ENCODE measurements at places on chromosomes 12 and 14.

DNA sequence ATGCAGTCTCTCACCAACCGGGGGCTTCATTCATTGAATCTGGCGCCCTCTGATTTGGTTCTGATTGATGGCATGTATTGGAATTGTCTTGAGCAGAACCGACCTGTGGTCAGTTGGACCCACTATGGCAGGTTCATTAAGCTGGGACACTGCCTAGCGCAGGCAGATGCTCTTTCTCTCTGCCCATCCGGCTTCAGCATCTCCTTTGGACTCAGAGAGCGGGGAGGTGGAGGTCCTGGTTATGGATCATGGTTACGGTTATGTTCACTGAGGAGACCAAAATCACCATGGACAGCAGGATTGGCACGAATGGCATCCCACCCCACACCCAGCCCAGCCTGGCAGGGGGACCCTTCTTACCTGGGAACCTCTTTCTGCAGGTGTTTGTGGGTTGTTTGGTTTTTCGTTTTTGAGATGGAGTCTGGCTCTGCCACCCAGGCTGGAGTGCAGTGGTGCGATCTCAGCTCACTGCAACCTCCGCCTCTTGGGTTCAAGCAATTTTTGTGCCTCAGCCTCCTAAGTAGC is 16.4 kb upstream of the BCL7A start:
- no peaks in the 10 kb centered on the region for H3K4me1 ChIP-seq
- peaks cover 2% of the 10 kb centered on the region for H3K27me3 ChIP-seq
- no peaks in the 10 kb centered on the region for H3K36me3 ChIP-seq
- H3K4me3 ChIP-seq: no peak overlapping the region
- DNase-seq: no peak

- no peak for DNase-seq
- H3K4me3 ChIP-seq: no peak overlapping the region
- no peak overlapping the region for H3K27ac ChIP-seq
- no peaks in the 10 kb centered on the region for H3K4me1 ChIP-seq
- peaks cover 2% of the 10 kb centered on the region for H3K27me3 ChIP-seq
Observed at GRCh38 chr12:88746386-88746785, 166.1 kb upstream of the KITLG start.

DNA sequence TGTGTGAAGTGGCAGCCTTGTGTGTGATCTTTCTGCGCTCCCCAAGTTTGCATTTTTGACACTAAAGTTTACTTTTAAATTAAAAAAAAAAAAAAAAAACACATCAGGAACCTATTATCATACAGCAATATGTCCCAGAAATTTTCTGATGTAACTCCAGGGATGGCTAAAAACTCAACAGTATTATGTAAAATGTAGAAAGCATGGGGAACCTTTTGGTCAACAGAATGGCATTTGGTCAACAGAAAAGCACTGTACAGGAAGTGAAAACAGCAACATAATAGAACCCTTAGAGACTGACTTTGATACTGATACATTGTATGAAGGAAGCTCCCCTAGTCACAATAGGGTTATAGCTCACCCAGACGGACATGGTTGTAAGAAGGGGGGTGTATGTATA is 224.3 kb downstream of the ITPR2 start:
- no peaks in the 10 kb centered on the region for H3K27me3 ChIP-seq
- no peaks in the 10 kb centered on the region for H3K36me3 ChIP-seq
- DNase-seq: no peak
- no peak overlapping the region for H3K4me3 ChIP-seq

- H3K27ac ChIP-seq: no peak overlapping the region
- H3K4me1 ChIP-seq: no peaks in the 10 kb centered on the region
- no peaks in the 10 kb centered on the region for H3K27me3 ChIP-seq
Observed at GRCh38 chr14:67131691-67132090, 57.5 kb upstream of the GARIN2 start.

DNA sequence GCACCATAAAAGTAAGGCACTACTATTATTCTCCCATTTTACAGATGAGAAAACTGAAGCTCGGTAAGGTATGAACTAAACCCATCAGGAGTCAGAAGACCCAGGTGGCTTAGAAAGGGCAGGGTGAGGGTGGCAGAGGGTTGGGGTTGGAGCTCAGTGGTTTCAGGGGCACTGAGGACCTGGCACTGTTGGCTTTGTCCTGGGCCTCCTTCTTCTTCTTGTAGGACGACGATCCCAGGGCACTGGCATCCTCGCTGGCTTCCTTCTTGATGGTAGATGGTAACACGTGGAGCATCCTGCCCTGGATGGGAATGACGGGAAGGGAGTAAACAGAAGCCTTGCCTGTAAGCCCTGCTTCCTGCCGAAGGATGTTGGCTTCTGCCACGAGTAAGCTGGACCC is 19.9 kb downstream of the RBM19 start:
- H3K27me3 ChIP-seq: peaks cover 7% of the 10 kb centered on the region
- DNase-seq: no peak
- H3K4me3 ChIP-seq: peak overlapping the region; percentile 16
- H3K27ac ChIP-seq: no peak overlapping the region
- H3K36me3 ChIP-seq: peaks cover 53% of the 10 kb centered on the region
- no peaks in the 10 kb centered on the region for H3K4me1 ChIP-seq

DNA sequence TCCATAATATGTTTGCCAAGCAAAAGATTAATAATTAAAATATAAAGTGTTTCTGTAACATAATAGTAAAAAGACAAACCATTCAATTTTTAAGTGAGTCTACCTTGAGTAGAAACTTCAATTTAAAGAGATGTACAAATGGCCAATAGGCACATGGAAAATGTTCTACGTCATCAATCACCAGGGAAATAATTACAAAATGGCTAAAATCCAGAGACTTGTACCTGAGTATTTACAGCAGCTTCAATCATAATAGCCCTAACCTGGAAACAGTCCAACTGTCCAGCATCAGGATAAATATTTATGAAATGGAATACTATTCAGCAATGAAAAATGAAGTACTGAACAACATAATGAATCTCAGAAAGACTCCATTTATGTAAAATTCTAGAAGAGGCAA is 95.5 kb upstream of the FAR2 start:
- H3K36me3 ChIP-seq: no peaks in the 10 kb centered on the region
- DNase-seq: no peak
- no peak overlapping the region for H3K4me3 ChIP-seq
- no peaks in the 10 kb centered on the region for H3K27me3 ChIP-seq
- H3K4me1 ChIP-seq: no peaks in the 10 kb centered on the region

GRCh38 chr12:103144278-103144677 is 186.8 kb downstream of the ASCL1 start:
- no peak overlapping the region for H3K27ac ChIP-seq
- no peaks in the 10 kb centered on the region for H3K27me3 ChIP-seq
- H3K4me3 ChIP-seq: no peak overlapping the region
- DNase-seq: no peak

- DNase-seq: peak; percentile 58
- peaks cover 34% of the 10 kb centered on the region for H3K4me1 ChIP-seq
- peaks cover 26% of the 10 kb centered on the region for H3K27me3 ChIP-seq
Observed at GRCh38 chr12:55729819-55730818, 1.3 kb upstream of the CD63 start.

DNA sequence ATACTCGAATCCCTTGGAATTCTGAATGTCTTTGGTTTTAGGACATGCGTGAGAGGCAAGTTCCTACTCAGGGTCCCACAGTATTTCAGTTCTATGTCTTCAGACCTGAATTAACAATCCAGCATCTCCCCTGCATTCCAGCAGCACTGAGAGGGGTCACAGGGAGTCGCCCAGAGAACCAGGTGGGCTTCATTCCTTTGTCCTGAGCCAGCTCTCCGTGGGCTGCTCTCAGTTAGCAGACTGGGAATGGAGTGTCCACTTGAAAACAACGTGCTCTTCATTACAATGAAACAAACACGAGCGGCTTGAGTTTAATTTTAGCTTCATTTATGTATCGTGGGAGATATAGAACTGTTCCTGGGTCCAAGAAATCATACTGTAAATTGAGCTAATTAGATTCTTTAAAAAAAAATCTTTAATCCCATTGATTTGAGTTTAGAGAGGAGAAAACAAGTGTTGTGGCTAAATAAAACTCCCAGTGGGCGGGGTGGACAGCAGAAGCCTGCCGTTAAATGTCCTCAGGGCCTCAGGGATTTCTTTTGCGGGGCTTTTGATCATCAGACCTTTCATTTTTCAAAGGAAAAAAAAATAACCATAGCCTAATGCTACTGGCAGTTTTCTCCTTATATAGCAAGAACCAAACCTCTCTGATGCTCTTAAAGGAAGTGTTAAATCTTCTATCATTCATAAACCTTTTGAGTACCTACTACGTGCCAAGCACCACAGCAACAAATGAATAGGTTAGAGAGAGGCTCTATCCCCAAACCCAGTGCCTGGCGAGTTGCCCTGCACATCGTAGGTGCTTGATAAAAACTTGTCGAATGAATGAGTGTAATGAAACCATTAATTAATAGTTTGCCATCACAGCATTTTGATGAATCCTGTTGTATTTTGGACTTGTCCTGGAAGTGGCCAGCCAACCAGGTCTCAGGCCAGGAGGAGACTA is 140.4 kb downstream of the CHST11 start:
- H3K36me3 ChIP-seq: no peaks in the 10 kb centered on the region
- peaks cover 7% of the 10 kb centered on the region for H3K4me1 ChIP-seq
- H3K4me3 ChIP-seq: no peak overlapping the region
- DNase-seq: no peak

- H3K27ac ChIP-seq: no peak overlapping the region
- peaks cover 2% of the 10 kb centered on the region for H3K27me3 ChIP-seq
- H3K4me1 ChIP-seq: no peaks in the 10 kb centered on the region
Observed at GRCh38 chr12:50538182-50538581, 33.4 kb downstream of the DIP2B start.

- peaks cover 19% of the 10 kb centered on the region for H3K27me3 ChIP-seq
- DNase-seq: no peak
- peaks cover 6% of the 10 kb centered on the region for H3K4me1 ChIP-seq
- peak overlapping the region; percentile 69 for H3K4me3 ChIP-seq
- no peaks in the 10 kb centered on the region for H3K36me3 ChIP-seq
- no peak overlapping the region for H3K27ac ChIP-seq
Observed at GRCh38 chr14:73246387-73247150, 9.3 kb downstream of the PAPLN start.

- H3K27me3 ChIP-seq: peaks cover 8% of the 10 kb centered on the region
- H3K36me3 ChIP-seq: peaks cover 26% of the 10 kb centered on the region
- H3K4me3 ChIP-seq: no peak overlapping the region
- no peak for DNase-seq
Observed at GRCh38 chr14:92631098-92631497, 117.3 kb downstream of the LGMN start.

- no peak overlapping the region for H3K4me3 ChIP-seq
- no peak for DNase-seq
- no peaks in the 10 kb centered on the region for H3K27me3 ChIP-seq
- H3K4me1 ChIP-seq: no peaks in the 10 kb centered on the region
- no peak overlapping the region for H3K27ac ChIP-seq
Observed at GRCh38 chr12:20822925-20823324, 12.4 kb downstream of the SLCO1B3 start.

DNA sequence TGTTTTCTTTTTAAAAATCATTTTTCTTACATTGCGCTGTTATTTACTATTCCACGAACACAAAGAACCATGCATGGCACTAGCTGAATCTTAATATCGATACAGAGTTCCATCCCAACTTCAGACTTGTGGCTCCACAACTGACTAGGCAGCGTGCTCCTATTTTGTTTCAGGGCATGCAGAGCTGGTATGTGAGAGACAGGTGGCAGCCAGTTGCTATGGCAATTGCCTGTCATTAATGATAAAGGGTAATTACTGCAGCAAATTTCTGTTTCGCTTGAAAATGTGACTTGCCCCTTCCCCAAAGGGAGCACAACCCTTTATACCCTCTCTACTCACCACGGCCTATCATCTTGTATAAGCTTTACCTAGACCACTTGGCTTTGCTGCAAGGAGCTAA is 113.1 kb upstream of the G2E3 start:
- no peaks in the 10 kb centered on the region for H3K36me3 ChIP-seq
- H3K4me1 ChIP-seq: peaks cover 12% of the 10 kb centered on the region
- no peak overlapping the region for H3K4me3 ChIP-seq
- no peak for DNase-seq

DNA sequence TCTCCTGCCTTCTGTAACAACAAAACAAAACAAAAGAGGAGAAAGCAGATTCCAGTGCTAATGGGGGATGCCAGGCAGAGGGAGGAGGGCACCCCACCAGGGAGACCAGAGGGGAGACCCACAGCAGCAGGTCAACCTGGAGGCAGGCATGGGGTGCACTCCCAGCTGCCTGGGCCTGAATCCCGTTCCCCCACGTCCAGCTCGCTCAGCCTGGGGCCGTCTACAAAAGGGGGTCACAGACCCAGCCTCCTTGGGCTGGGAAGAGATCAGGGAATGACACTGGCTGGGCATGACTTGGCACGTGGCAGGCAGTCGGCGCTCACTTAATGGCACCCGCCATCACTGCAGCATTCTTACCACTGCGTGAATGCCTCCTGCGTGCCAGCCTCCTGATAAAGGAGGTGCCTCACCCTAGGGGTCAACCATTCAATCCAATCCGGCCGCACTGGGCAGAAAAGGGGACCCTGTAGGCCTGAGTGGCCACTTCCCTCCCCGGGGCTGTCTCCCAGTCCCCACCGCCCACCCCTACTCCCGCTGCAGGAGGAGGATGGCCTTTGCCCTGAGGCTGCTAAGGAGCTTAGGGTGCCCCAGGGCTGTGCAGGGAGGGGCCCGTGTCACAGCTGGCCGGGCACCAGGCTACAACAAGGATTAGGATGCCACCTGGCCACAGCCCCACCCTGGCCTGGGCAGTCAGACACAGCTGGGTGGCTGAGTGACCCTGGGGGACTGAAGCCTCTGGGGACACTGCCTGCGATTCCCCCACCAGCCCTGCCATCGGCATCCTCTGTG is 87.5 kb downstream of the NCOR2 start:
- H3K4me1 ChIP-seq: peaks cover 10% of the 10 kb centered on the region
- peaks cover 13% of the 10 kb centered on the region for H3K27me3 ChIP-seq

- peaks cover 2% of the 10 kb centered on the region for H3K27me3 ChIP-seq
- H3K4me1 ChIP-seq: no peaks in the 10 kb centered on the region
- no peak for DNase-seq
- no peaks in the 10 kb centered on the region for H3K36me3 ChIP-seq
Observed at GRCh38 chr14:94702629-94703028, 67.3 kb downstream of the GSC start.

DNA sequence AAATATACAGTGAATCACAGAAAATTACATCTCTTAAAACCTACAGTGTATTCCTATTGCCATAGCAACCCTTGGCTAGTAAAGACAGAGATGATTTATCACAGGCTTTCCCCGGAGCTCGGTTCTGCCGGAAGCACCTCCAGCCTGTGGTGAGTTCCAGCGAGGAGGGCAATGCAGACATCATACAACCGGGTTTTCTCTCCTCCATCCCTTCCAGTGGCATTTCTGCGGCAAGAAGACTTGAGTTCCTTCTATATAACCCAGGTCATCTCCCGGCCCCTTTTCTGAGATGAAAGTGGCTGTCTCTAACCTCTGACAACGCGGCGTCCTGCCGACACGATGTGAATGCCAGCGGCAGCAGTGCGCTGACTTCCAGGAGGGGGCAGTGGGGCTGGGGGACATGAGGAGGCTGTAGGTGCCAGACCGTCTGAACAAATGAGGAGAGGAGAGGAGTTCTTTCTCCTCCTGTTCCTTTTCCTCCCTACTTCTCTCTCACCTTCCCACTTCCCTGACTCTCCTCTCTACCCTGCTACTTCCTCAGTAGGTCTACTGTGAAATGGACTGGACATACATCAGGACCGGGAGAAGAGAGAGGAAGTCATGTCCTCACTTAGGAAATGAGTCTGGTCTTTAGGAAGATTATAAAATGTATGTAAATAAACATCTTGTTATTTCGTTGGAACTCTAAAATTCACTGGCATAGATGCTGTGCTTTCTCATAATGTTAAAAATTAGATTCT is 68.6 kb upstream of the MAX start:
- H3K36me3 ChIP-seq: no peaks in the 10 kb centered on the region
- DNase-seq: peak; percentile 49
- peaks cover 4% of the 10 kb centered on the region for H3K4me1 ChIP-seq
- no peaks in the 10 kb centered on the region for H3K27me3 ChIP-seq
- H3K4me3 ChIP-seq: no peak overlapping the region

- H3K4me3 ChIP-seq: no peak overlapping the region
- peaks cover 4% of the 10 kb centered on the region for H3K27me3 ChIP-seq
- no peaks in the 10 kb centered on the region for H3K36me3 ChIP-seq
- DNase-seq: no peak
- H3K4me1 ChIP-seq: peaks cover 20% of the 10 kb centered on the region
Observed at GRCh38 chr14:77187649-77188012, 6.0 kb downstream of the TMEM63C start.

Measured in endothelial cell (in vitro differentiated cells).